ENCODE measurements at places on chromosomes 2 and 18.
A peak's percentile ranks its signal among the peaks of the same experiment; 100 is the strongest.

DNA sequence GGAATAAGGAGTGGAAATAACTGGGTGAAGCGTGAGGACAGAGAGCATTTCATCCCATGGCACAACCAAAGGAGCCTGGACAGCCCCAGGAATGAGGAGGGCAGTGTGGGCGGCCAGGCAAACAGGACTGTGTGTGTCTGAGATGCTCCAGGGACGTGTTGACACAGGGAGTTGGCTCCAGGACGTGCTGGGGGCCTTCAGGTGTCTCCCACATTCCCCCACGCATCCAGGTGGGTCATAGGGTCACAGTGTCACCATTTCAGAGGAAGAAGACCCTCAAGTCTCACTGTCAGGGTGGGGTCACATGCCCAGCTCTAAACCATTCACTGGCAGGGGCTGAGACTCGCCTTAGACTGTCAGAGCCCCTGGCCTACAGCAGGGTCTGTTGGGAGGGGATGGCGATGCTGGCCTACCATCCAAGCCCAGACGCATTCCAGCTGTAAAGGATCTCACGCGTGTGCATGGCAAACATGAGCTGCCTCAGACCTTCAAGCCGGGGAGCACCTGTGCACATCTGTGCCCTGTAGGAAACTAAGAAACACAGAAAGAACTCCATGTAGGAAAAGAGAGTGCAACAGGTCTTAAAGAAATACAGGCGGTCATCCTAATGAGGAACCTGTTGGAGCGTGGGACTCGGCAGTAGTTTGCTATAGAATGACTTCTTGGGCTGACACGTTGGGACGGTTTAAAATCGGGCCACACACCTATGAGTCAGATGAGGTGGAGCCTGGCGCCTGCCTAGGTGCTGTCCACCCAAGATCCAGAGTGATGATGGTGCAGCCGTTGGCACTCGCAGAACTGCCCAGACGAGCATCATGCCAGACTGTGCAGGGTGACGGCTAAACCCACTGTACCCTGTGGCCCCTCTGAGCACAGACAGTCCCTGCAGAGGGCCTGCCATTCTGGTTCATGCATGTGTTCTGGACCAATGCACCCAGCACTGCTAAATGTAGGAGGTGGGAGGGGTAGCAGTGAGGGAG, 17.3 kb downstream of the PARD6G start:
- DNase-seq: no peak

DNA sequence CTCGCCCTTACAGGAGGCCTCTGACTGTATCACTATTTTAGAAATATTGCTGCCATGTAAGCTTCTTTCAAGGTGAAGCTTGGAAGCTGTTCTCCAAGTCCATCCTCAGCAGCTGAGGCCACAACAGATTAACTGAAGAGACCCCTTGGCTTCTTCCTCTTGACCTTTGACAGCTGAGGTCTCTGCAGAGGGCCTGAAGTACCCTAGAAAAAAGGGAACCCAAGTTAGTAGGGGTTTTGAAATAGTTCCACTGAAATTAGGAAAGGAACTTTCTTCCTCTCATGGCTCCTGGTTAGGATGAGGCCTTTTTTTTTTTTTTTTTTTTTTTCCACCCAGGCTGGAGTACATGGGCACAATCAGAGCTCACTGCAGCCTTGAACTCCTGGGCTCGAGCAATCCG, 15.5 kb upstream of the IHH start:
- no peak for DNase-seq

DNA sequence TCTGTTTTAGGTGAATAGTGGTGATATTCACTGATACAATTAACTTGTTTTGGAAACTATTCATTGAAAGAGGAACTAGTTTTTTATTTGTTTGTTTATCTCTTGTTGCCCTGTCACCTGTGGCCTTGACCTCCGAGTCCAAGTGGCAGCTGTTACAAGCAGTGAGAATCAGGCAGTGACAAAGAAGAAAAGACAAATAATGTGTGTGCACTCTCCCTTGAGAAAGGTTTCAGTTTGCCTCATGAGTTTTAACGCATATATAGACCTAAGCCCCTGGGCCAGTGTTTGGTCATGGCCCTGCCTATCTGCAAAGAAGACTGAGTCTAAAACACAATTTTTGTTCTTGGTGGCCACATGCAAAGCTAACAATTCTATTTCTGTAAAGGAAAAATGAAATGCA, 15.3 kb downstream of the KYNU start:
- DNase-seq: no peak

DNA sequence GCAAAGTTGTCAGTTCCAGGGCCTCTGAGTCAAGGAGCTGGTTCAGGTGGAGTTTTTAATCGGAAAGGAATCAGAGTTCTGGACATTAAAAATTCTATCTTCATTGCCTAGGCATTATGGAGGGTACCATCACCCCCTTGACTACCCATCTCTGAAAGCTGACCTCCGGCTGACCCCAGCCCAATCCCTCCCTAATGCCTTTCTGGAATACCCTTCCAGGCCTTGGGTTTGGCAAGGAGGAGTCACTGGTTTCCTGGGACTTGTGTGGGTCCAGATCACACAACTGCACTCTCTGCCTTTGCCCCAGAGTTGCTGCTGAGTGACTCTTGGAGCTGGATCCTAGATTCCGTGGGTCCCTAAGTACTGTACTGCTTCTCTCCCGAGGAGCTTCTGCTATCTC, 1.0 kb upstream of the OSR1 start:
- no peak for DNase-seq

DNA sequence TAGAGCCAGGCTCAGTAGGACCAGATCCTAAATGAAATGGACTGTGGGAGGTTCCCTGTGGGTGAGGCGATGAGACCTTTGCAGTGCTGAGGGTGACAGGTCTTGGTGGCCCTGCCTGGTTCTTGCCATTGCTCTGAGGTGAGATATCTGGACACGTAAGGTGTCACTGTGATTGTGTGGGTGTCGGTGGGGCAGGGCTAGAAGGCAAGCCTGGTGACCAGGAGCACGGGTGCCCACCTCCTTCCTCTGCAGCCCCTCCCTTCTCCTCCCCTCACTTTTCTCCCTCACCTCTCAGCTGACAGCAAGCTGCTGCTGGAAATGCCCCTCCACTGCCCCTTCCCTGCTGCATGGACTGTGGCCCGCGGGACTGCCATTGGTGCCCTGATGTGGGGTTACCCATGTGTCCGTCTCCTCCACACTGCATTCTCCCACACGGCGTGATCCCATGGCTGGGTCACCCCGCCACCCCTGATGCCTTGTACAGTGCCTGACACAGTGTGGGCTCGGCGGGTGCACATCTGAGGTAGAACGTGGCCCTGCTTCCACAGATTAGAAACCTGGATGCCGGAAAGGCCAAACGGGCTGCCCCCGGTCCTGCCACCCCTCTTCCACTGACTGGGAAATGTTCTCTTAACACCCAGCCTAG, 55.6 kb upstream of the FOSL2 start:
- DNase-seq: no peak

GRCh38 chr2:42840760-42841159, 48.4 kb upstream of the HAAO start:
- no peak for DNase-seq

DNA sequence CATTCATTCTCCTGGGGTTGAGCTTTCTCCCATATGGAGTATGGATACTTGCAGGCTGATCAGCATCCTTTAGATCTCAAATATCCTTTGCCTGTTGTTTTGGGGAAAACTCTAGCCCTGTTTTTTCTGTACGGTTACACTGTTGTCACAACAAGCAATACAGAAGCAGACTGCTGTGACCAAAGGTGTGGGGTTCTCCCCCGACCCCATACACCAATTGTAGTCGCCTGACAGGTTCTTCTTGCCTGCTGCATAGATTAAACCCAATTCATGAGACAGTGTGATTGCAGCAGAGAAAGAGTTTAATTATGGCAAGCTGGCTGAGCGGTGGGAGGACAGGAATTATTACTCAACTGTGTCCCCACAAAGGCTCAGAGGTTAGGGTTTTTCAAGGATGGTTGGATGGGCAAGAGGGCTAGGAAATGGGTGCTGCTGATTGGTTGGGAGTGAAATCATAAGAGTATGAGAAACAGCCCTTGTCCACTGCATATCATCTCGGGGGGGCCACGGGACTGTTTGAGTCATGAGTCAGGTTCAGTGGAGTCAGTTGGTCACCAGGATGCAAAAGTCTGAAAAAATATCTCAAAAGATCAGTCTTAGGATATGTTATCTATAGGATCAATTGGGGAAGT, 40.6 kb downstream of the ITGB1BP1 start:
- no peak for DNase-seq

- DNase-seq: no peak
Observed at GRCh38 chr2:138107288-138107687, 143.0 kb downstream of the HNMT start.

DNA sequence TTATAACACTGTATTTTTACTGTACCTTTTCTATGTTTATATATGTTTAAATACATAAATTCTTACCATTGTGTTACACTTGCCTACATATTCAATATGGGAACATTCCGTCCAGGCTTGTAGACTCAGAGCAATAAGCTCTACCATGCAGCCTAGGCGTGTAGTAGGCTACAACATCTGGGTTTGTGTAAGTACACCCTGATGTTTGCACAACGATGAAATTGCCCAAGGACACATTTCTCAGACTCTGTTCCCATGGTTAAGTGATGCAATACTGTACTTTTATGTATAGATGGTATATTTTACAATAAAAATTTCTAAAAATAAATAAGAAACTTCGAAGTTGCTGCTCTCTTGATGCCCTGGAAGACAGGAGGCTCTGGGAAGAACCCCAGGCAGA, 38.4 kb downstream of the YPEL5 start:
- DNase-seq: no peak

- DNase-seq: no peak
Observed at GRCh38 chr2:173354582-173355131, at the start of gene CDCA7. CDCA7 (plus strand) TSS chr2:173354872; CDS start chr2:173354964, 92 bp downstream.

DNA sequence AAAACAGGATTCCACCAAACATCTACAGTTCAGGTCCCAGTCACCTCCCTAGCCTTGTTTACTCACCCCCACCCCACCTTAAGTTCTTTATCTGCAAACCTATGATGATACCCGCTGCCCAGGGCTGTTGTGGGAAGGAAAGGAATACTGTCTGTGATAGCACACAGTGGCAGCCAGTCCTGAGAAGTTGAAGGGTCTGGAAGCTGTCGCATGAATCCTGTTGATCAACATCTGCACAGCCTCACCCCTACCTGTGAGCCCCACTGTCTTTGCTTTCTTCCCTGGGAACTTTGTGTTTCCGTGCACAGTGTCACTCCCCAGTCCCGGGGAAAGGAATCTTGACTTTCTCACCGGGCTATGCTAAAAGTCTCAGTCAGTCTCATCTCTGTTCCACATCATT, 160.7 kb upstream of the EPAS1 start:
- DNase-seq: no peak

- DNase-seq: no peak
Observed at GRCh38 chr2:180442860-180443644, 436.0 kb upstream of the CWC22 start.

GRCh38 chr2:15731889-15732271, 140.2 kb downstream of the DDX1 start:
- no peak for DNase-seq

GRCh38 chr2:19048593-19049266, 309.7 kb downstream of the OSR1 start:
- no peak for DNase-seq

GRCh38 chr2:3457524-3458395, 61.6 kb downstream of the ADI1 start:
- no peak for DNase-seq

GRCh38 chr2:193072647-193073046, 877.9 kb upstream of the TMEFF2 start:
- DNase-seq: no peak

- DNase-seq: no peak
Observed at GRCh38 chr2:209974576-209974975, 27.9 kb upstream of the RPE start.

- DNase-seq: no peak
Observed at GRCh38 chr2:126723281-126723815, 67.4 kb downstream of the GYPC start.

DNA sequence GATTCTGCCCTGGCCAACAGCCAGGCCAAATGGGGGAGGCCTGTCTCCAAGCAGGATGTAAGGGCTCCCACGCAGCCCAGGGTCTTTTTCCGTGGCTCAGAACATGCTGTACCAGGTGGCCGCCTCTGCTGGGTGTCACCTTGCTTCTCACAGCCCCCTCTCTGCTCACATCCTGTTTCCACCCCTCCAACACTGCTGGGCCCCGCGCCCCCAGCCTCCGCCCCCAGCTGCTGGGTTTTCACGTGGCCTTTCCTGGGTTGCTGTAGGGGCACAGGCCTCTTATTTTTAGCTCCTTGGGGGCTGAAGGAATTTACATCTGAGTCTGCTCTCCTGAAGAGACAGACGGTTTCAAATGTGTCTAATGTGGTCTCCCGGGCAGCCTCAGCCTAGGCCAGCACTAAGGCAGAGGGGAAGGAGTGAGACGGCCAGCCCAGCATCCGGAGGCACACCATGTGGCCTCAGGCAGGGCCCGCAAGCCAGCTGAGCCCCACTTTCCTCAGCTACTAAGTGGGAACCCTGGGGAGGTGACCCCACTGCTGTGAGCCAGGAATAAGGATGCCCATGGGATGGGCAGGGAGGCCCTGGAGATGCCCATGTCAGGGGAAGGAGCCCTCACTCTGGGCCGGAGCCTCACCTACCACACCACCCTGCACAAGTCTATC, 18.7 kb upstream of the DUSP2 start:
- DNase-seq: peak; percentile 76

DNA sequence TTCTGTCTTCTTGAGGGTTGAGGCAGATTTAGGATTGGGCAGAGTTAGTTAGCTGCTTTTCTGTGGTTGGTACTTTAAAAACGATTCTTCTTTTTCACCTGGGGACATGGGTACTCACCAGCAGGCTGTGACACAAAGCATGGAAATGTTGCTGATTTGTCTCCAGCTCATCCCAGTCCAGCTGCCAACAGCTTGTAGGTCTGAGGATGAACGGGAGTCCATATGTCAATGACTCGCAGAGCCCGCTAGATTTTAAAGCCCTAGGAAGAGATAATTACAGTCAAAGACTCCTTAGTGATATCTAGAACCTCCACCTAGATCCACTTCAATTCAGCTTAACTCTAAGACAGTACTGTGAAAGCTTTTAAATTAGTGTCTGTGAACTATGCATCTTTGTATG, 20.8 kb downstream of the DOK1 start:
- no peak for DNase-seq

DNA sequence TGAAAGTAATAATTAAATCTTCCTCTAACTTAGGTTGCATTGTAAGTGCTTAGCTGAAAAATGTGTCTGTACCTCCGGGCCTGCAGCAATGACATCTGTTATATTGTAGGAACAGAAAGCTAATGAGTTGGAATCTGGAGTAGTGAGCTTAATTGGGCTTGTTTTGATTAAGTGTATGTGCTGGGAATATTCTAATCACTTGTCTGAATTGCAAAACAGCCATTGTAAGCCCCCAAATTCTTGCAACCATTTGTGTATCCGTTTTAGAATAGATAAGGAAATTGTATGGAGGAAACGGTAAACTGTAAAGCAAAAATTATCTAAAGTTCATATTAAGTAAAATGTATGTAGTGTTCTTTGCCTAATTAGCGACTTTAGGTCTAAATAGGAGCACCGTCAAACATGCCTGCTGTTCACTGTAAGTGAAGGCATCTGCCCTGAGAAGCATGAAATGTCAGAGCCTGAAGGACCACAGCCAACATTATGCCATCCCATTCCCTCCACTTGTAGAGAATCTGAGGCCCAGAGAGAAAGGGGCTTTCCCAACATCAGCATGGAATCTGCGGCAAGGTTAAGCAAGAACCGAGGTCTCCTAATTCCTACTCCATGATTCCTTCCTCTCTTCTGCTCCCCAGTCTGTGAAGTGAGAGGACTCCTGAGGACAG, 466.4 kb downstream of the TDRD15 start:
- DNase-seq: no peak

GRCh38 chr2:206962966-206963365, 23.6 kb downstream of the CPO start:
- DNase-seq: no peak

- no peak for DNase-seq
Observed at GRCh38 chr2:24909555-24910177, 10.4 kb downstream of the ADCY3 start.

- DNase-seq: no peak
Observed at GRCh38 chr18:9968081-9968848, 54.4 kb downstream of the VAPA start.
